Right ventricle myocardium superior (tissue), 1 donor: ENCODE measurements at places on chromosomes 4 and X. TPM values are rescaled to one million over a fixed set of nuclear protein-coding genes. Genes with fewer than 3 reads are reported as not detected.
A peak's percentile ranks its signal among the peaks of the same experiment; 100 is the strongest.

The ARHGAP10 gene
- 64.0 TPM for total RNA-seq

The FIP1L1 gene
- 19.4 TPM for total RNA-seq

The EMCN gene
- total RNA-seq: 31.8 TPM

- DNase-seq: peak; percentile 39
Measured at GRCh38 chr4:829761-830600, 4.1 kb upstream of the CPLX1 start.

The TIGD4 gene
- 0.13 TPM for total RNA-seq

The FRAS1 gene
- 2.5 TPM for total RNA-seq

DNA sequence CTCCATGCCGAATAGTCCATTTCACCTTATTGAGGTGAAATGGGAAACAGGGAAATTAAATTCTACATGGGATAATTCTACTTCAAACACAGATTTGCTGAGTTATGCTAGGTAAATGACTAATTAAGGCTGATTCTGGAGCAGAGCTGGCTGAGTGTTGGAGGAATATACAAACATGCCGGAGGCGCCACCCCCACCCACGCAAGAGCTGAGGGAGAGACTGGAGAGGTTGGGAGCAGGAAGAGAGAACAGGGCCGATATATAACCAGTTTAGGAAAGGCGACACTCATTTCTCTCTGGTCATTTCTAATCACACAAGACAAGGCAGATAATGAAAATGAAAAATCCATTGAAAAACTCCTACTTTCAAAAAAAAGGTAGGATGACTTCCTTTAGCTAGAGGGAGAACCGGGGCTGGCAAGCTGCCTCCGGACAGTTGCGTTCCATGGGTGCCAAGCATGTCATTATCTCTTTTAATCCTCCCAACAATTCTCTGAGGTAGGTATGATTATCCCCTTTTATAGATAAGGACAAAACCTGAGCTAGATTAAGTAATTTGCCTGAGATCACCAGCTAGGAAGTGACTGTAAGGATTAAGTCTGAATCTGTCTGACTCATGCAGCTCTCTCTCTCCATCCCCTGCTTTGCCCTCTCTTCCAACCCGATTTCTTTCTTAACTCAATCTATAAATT is 27.6 kb upstream of the CFAP299 start:
- DNase-seq: no peak

The GALNTL6 gene
- total RNA-seq: not detected

- no peak for DNase-seq
Measured at GRCh38 chr4:46586566-46586965, 196.6 kb upstream of the GABRA2 start.

GRCh38 chrX:9907645-9908387 is 59.3 kb upstream of the CLDN34 start:
- DNase-seq: no peak

GRCh38 chr4:2937146-2937857 is 25.9 kb downstream of the NOP14 start:
- DNase-seq: no peak

DNA sequence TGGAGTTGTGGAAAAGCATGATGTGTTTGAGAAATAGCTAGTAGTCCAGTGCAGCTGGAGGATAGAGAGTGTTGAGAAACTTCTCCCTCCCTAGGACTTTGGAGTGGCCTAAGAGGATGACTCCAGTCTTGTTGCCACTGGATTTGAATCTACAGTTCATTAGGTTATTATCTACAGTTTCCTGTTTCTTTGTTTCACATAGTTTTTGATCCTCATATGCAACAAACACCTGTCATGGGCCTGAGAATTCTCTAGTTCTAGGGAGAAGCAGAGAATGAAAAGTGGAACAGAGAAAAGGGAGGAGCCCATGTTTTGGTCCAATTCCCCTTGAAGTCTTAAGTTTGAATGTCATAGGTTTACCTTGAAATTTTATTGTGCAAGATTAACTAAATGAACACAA is 73.6 kb upstream of the TBC1D9 start:
- DNase-seq: no peak
